DMS53 (cell line): ENCODE measurements at places on chromosomes 1 and 21.

- DNase-seq: no peak
These were observed 20.4 kb upstream of the YTHDF2 start for GRCh38 chr1:28716336-28716735.

DNA sequence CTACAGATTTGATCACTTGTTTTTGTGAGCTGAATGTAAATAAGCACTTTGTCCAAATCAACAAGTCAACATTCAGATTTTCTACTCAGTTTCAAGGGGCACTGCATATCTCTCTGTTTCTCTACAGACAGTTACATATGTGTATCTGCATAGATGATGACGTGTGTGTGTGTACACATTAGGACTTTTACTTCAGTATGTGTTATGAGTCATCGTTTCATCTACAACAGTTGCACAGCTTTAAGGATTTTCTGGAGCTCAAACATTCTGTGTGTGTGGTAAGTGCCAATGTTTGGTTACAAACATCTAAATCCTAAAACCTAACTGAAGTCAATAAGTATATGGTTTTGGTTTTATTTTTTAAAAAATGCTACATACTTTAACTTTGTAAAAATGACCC is 494.5 kb upstream of the PBX1 start:
- peak; percentile 84 for DNase-seq

DNA sequence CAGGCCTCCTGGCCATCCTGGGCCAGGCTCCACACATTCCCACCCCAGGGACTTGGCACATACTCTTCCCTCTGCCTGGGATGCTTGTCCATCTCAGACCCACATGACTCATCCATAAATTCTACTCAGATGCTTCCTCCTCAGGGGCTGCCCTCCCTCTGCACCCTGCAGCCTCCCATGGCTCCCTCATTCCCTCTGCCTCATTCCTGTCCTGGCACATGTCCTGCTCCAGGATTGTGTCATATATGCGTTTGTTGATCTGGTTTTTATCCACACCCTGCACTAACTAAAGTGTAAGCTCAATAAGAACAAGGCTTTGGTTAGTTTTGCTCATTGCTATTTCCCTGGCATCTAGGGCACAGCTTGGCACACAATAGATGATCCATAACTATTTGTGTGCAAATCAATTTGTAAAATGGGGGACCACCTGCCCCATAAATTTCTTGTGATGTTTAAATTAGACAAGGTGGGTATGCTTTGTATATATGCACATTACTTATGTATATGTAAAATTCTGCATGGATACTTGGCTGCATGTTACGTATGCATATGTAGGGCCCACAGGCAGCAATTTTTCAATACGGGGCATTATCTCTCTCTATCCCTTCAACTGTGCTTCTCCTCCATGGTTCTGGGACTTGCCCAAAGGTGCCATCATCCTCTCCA is 191.4 kb downstream of the PTPRU start:
- DNase-seq: no peak

GRCh38 chr1:89873770-89874169 is 52.9 kb downstream of the LRRC8D start:
- peak; percentile 39 for DNase-seq

- no peak for DNase-seq
These were observed 118.7 kb downstream of the SYT2 start for GRCh38 chr1:202591515-202591914.

DNA sequence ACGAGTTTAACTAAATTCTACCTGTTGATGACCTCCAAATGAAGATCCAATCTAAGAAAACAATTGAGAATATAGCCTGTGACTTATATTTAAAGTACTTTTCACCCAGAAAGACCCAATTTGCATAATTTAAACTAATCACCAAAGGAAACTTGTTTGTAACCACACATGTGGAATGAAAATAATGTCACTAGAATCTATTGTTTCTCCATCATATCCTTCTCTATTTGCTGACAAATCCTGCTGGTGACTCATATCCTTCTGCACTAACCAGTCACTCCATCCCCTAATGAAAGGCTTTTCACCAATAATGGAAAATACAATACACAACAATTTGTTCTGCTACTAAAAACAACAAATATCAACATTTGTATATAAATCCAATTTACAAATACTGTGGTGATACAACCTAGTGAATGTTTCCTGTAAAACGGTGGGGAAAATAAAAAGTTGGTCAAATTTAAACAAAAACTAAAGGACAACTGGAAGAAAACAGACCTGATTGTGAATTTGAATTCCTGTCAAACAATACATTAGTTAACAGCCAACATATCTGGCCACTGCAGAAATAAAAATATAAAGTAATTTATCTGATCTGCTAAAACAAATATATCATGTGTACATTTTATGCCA is 6.5 kb downstream of the PTP4A2 start:
- DNase-seq: peak; percentile 75

GRCh38 chr1:196680107-196680506 is 28.3 kb downstream of the CFH start:
- no peak for DNase-seq
